ENCODE measurements at places on chromosomes 12 and 14.

DNA sequence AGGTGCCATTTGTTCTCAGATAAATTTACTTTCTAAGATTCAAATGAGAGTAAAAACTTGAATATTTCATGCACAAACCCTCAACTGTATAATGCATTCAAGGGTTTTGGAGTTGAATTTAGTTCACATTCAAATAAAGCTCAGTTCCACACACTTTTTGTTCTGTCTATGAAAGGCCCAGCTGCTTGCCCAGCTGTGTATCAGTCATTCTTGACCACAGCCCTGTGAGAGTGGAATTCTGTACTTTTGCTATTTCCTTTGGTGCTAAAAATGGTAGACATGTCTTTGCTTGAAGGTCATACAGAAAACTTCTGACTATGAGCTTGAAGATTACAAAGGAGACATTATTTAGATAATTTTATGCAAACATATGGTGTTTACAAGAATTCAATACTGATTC is 110.4 kb downstream of the KCNC2 start:
- DNase-seq: no peak

- DNase-seq: no peak
Measured at GRCh38 chr14:87397499-87397898, 595.5 kb downstream of the GALC start.

DNA sequence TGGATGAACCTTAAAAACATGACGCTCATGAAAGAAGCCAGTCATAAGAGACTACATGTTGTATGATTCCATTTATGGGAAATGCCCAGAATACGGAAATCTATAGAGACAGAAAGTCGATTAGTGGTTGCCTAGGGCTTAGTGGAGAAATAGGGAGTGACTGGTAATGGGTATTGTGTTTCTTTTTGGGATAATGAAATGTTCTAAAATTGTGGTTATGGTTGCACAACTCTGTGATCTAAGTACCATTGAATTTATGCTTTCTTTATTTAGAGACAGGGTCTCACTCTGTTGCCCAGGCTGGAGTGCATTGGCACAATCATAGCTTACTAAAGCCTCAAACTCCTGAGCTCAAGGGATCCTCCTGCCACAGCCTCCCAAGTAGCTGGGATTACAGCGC is 8.0 kb downstream of the RBMS2 start:
- DNase-seq: no peak

- DNase-seq: no peak
Measured at GRCh38 chr14:74347795-74348100, 523 bp upstream of the VRTN start.

DNA sequence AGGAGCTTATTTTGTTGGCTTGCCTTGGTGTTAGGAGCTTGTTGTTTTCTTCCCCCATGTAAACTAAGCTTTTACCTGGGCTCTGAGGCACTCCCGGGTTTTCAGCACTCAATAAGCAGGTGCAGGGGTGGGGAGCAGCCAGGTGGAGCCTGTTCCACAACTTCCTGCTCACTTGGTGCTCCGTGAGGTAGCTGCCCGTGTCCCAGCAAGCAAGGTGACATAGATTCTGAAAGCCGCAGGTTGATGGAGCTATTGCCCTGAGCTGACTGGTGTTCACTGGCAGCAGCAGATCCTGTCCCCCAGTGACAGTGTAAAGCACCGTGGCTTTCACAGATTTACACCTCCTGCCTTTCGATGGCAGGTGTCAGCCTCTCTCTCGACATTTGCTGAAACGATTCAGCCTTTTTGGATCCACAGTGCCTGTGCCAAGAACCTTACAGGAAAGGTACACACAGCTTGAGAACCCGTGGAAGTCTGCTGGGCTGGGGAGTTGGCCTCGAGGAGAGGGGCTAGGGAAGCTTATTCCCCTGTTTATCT is 295.7 kb upstream of the FKBP4 start:
- no peak for DNase-seq

- DNase-seq: no peak
Measured at GRCh38 chr12:19436931-19437330, 2.4 kb upstream of the AEBP2 start.

DNA sequence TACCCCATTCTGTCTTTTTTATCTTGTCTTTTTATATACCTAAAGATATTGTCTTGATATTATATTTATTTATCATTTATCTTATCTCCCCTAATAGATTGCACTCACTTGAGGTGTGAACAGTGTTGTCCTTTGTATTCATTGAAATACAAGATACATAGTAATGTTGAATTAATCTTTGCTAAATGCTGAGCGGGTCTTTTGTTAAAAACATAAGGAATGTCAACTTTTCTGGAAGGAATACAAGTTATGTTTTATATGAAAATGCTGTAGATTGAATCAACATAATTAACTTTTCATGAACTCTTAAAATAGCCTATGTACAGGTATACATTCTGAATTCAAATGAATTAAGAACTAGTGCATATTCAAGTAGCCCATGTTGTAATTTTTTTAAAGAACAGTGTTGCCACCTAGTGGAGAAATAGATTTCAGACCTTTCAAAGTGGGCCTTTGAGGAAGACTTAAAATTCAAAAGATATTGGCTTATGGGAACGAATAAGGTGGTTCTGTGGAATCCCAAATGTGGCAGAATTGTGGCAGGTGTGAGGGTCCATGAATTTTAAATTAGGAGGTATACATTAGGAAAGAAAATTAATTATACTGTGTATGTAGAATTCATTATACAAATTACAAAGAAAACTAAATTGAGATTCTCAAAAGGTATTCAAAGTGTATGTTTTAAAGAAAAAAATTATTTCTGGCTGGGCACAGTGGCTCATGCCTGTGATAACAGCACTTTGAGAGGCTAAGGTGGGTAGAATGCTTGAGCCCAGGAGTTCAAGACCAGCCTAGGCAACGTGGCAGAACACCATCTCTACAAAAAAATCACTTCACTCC is 19.1 kb downstream of the BBOF1 start:
- peak; percentile 36 for DNase-seq

DNA sequence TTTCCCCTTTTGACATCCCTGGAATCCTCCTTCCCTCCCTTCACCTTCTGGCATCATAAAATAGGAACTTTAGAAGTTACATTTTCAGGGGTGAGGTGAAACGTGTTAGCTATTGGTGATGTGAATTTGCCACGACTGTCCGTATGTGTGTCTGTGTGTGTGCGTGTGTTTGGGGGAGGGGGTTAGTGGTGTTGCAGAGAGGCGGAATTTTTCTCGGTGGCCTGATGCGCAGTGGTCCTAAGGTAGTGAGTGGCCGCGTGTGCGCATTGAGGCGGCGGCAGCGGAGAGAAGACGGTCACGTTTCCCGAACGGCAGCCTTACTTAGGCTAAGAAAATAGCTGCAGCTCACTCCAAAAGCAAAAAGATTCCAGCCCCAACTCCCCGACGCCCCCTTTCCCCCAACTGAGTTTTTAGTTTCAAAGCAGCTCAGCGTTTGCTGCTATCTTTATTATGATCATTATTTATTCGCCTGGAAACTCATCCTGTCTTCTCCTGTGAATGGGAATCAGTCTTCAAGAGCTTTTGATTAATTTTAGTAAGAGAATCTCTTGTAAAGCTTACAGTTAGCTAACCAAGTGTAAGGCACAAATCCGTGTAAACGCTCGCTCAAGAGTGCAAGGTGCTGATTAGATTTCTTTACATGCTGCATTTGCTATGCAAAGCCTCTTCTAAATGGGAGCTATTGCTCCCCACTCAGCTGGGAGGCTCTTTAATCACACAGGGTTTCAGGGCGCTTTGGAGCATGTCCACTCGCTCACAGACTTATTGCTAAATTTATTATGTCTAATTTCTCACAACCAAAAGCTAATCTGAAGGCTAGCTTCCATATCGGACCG is 4.7 kb downstream of the FLRT2 start:
- no peak for DNase-seq

DNA sequence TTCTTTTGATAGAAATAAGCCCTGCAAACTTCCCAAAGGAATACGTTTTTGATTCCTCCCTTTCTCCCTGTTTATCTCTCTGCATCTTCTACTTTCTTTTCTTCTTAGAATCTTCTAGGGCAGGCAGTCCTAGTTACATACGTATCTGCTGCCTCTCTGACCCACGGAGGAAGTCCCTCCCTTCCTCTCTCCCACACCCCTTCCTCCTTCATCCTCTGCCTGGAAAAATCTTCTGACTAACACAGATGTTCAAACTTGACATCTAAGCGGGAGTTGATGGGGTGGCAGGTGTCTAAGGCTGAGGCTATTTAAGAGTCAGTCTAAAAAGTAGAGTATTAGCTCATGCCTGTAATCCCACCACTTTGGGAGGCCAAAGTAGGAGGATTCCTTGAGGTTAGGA is 88.6 kb downstream of the MAP1LC3B2 start:
- DNase-seq: no peak

GRCh38 chr12:40325349-40325960 is 100.7 kb downstream of the LRRK2 start:
- peak; percentile 61 for DNase-seq
